Stimulated activated naive CD4-positive, alpha-beta T cell (primary cell): ENCODE measurements at places on chromosomes 16 and 17.

DNA sequence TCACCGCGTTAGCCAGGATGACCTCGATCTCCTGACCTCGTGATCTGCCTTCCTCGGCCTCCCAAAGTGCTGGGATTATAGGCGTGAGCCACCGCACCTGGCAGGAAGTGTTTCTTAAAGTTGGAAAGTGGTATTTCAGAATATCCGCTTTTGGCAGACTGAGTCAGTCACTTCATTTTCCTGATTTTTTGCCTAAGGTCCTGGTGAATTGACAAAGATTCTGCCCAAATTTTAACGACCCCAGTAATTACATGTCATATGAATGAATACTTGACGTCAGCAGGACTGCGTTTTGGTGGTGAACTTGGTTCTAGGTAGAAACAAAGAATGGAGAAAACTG lies 4.5 kb upstream of the BRCA1 start:
- no peak for DNase-seq

DNA sequence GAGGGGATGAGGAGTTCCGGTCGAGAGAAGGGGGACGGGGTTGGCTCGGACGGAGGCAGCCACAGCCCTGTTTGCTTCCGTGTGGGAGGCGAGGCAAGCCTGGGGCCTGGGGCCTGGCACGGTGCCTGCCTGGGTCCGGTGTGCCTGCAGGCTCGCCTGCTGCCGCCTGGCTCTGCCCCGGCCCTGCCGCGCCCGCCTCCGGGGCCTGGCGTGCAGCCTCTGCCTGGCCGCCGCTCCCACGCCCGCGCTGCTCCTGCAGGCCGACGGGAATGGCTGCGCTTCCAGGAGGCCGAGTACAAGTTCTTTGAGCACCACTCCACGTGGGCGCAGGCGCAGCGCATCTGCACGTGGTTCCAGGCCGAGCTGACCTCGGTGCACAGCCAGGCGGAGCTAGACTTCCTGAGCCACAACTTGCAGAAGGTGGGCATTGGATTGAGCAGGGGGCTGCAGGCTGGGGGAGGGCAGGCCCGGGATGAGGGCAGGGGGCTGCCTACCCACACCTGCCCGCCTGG lies 53.1 kb downstream of the MRC2 start:
- no peak for DNase-seq

DNA sequence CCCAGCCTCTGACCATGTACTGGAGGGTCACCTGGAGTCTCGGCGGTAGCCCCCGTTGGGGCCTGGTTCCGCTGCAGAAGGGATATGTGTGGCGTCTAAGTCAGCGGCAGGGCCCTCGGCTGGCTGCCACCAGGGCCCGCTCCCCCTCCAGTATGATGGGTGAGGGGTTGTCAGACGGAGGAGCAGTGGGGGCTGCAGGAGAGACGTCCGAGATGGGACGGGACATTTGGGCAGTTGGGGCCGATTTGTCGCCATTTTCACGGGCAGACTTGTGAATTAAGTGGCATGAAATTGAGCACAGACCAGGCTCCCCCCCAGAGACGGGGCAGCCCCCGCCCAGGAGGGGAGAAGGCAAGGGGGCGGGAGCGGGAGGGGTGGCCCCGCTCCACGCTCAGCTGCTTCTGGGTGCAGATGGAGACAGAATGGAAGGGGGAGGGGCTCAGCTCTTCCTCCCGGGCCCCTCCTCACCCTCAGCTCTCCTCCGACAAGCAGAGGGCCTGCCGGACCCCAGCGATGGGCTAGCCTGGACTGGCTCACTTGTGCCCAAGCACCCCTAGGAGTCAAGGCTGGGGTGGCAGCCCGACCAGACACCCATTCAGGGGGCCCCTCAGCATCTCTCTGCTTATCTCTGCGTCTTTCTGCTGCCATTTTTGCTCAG lies 52.7 kb upstream of the LHX1 start:
- DNase-seq = no peak

GRCh38 chr17:35084987-35085386 lies 21.5 kb upstream of the RFFL start:
- DNase-seq = no peak

- no peak for DNase-seq
These were observed 209.4 kb downstream of the XYLT1 start for GRCh38 chr16:17261197-17261858.

DNA sequence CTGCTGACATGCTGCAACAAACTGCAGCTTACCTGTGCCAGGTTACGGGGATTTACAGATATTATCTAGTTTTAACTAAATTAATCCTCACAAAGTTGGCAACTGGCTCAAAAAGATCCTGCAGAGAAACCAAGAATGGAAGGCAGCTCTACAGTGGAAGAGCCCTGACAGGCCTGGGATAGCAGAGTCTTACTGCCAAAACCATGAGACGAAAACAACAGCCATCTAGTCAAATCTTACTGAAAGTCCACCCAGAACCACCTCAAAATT lies 8.1 kb downstream of the USP36 start:
- DNase-seq = no peak

GRCh38 chr17:49971848-49972485 lies 3.0 kb downstream of the DLX4 start:
- no peak for DNase-seq

- DNase-seq = no peak
These were observed 76.9 kb upstream of the GNG13 start for GRCh38 chr16:877242-878071.

DNA sequence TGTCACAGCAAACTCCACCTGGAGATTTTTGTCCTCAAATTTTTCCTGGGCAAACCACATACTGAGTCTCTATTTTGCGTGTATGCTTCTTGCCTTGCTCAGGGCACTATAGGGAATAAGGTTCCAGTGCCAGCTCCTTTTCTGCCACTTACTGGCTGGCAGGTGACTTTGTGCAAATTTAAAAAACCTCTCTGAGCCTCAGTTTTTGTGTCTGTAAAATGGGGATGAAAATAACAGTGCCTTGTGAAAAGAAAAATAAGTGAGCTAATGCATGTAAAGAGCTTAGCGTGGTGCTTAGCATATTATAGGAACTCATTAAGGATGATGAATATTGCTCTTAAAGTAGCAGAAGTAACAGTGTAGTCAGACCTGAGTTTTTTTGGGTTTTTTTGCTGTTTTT lies 19.9 kb downstream of the CLEC19A start:
- DNase-seq = no peak

GRCh38 chr17:56471696-56472095 lies 121.8 kb upstream of the NOG start:
- no peak for DNase-seq

DNA sequence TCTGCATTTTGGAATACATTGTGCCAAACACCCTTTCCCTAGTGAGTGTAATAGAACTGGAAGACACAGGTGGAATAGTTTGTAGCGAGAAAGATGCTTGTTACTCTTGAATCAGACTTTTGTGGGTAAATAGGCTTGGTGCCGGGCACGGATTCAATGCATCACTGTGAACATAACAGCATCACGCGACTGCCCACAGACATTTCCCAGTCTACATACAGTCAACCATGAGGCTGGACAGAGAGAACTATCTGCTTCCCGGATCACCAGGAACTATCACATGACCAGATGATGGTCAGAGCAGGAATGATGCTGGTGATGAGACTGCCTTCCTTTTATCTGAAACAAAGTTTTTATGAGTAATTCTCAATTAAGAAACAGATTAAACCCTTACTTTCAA lies 397 bp upstream of the KRTAP9-2 start:
- DNase-seq = no peak

DNA sequence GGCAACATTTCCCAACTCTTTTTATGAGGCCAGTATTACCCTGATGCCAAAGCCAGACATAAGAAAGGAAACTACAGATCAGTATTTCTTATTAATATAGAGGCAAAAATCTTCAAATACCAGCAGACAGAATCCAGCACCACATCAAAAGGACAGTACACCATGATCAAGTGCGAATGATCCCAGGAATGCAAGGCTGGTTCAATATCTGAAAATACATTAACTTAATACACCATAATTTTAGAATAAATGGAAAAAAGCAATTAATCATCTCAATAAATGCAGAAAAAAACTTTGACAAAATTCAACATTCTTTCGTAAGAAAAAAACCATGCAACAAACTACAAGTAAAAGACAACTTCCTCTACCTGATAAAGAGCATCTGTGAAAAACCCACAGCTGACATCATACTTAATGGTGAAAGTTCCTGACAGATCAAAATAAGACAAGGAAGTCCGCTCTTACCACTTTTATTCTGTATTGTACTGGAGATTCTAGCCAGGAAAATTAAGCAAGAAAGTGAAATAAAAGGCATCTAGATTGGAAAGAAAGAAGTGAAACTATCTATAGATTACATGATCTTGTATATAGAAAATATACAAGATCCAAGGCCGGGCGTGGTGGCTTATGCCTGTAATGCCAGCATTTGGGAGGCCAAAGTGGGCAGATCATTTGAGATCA lies 26.4 kb upstream of the MAPK3 start:
- DNase-seq = no peak

DNA sequence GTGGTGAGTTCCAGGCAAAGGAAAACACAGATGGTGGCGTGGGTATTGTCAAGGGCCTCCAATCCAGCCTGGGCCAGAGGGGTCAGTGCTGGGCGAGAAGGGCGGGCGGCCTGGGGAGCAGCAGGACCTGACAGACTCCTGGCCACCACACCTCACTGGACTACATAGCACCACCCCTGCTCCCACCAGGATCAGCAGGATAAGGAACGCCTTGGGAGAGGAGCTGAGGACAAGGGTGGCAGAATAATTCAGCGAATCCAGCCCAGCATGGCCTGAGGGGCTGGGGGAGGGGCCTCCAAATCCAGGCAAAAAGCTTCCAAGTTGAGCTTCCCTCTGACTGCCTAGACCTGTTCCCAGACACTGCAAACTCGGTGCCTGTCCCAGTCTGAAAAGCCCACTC lies 6.5 kb downstream of the DLX4 start:
- no peak for DNase-seq

GRCh38 chr17:78040440-78041385 lies 82.2 kb downstream of the TNRC6C start:
- peak; percentile 31 for DNase-seq

DNA sequence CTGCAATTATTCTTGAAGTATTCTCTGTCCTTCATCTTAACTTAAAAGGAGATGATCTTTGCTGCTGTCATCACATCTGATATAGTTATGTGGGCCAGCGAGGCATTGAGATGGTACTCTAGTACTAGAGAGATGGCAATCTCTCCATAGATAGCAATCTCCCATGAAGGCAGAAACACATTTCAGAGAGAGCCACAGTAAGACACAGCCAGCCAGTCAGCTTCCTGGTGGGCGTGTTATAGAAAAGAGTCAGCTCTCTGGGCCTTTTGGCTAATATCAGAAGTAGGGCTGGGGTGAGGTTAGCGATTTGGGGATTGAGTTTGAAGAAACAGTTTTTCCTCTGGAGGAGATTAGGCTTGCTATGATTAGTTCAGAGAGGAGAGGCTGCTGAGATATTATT lies 22.6 kb upstream of the EFCAB13 start:
- no peak for DNase-seq

- DNase-seq = no peak
These were observed 22.3 kb downstream of the ACTG1 start for GRCh38 chr17:81489998-81490992.

- DNase-seq = no peak
These were observed 41.3 kb downstream of the SLC47A1 start for GRCh38 chr17:19574956-19575355.

DNA sequence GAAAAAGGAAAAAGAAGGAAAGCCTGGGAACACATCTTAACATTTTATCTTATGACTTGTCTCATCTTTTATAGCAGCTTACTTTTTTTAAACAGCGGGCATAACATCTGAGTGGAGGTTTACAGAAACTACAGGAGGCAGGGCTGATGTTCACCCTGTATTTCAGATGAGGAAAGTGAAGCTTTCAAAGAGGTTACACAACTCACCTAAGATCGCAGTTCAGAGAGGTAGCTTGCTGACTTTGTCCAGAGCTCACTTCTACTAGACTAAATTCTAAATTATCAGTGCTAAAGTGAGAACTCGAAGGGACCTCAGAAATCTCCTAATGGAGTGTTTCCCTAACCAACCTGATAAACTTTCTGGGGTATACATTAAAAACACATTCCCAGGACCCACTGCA lies 3.7 kb downstream of the MBTD1 start:
- no peak for DNase-seq

DNA sequence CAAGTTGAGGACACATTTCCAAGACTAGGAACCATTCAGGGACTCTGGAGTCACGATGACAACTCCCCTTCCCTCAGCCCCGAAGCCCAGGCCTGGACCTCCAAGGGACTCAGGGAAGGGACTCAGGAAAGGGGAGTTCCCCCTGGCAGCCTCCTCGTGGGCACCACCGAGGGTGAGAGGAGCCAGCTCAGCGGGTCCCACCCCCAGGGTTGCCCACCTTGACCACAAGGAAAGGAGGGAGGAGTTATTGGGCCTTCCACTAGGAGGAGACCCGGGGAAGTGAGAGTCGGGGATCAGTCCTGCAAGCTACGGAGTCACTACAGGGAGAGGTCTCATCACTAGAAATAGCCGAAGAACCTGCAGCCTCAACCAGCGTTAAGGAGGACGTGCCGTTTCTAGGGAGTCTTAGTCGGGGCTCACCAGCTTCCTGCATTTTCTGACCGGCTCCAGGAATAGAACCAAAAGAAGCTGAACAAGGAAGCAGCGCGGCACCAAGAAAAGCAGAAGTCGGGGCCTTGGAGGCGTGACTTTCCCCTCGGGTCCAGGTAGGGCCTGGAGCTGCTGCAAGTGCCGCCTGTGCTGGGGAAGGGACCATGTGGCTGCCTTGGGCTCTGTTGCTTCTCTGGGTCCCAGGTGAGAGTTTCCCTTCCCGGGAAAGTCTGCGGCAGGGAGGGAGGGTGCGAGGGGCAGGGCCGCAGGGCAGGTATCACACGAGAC lies at the start of gene CD300A:
TSS of gene CD300A (plus strand) at position 524 of the 717 bp plus-strand sequence. CDS start at position 594, 70 bp downstream.
- no peak for DNase-seq

DNA sequence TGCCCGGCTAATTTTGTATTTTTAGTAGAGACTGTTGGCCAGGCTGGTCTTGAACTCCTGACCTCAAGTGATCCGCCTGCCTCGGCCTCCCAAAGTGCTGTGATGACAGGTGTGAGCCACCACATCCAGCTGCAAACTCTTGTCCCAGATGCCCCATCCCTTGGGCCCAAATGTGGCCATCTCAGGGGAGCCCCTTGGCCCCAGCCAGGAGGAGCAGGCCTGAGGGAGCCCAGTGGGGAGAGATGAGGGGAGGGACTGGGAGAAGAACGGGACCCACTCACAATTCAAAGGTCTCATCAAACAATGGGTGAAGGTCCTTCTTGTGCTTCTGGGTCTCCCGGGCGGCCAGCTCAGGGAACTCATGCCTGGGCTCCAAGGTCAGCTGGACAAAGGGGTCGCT lies 14.5 kb downstream of the UNC13D start:
- no peak for DNase-seq

DNA sequence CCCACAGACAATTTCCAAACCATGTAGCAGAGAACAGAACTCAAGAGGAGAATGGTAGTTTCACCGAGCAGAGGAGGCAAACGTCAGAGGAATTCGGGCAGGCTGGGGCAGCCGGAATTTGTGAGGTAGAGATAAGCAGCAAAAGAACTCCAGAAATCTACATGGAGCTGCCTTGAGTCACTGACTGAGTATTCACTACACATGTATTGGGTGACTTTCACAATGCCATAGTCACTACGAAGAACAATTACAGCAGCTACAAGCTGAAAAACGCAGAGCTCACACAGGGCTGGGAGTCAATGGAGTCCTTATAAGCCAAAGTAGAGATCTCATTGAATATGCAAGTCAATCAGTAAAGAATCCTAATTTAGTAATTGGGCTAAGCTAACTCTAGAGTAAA lies 13.4 kb downstream of the CMC2 start:
- no peak for DNase-seq
